ENCODE measurements at places on chromosomes 7 and 10.

DNA sequence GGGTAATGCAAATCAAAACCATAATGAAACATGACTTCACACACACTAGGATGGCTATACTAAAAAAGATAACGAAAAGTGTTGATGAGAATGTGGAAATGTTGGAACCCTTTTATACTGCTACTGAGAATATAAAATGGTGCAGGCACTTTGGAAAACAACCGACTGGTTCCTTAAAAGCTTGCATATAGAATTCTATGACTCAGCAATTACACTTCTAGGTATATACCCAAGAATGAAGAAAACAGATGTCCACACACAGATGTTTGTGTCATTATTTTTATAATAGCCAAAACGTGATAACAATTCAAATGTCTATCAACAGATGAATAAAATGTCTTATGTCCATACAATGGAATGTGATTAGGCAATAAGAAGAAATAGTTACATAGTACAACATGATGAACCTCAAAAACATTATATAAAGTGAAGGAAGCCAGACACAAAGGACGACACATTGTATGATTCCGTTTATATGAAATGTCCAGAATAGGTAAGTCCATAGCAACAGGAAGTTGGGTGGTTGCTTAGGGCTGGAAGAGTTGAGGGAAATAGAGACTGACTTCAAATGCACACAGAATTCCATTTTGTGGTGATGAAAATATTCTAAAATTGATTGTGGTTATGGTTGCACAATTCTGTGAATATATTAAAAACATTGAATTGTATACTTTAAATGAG lies 148.3 kb upstream of the PHYHIPL start:
- no peak for DNase-seq

DNA sequence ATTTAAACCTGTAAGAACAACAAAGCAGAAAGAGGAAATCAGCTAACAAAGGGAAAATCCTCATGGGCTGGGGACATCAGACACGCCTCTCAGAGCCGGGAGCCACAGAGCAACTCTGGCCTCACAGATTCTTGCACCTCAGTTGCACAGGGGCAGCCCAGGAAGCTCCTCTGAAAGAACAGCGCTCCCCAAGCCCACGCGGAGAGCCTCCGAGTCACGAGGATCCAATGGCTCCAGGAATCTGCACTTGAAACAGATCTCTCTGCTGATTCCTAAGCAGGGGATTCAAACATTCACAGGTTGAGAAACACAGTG lies 213.2 kb upstream of the MGMT start:
- no peak for DNase-seq

GRCh38 chr10:132037676-132037975 lies 28.1 kb upstream of the JAKMIP3 start:
- DNase-seq = no peak

DNA sequence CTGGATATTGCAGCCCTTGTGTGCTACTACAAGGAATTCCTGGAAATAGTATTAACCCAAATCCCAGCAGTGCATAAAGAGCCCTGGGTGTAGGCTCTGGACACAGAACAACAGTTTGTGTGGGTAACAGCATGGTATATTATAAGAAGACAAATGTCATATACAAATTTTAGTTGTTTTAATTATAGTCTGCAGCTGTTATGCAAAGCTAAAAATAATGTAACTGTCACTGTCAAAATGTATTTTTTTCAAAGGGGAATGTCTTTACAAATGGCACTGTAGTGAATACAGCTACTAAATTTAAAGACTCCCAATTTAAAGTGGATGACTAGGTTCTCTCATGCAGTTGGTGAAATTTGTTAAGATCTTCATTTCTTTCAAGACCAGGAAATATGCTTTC lies 339.0 kb downstream of the GPR37 start:
- DNase-seq = no peak

GRCh38 chr7:87517136-87517815 lies 41.8 kb upstream of the ABCB4 start:
- no peak for DNase-seq

DNA sequence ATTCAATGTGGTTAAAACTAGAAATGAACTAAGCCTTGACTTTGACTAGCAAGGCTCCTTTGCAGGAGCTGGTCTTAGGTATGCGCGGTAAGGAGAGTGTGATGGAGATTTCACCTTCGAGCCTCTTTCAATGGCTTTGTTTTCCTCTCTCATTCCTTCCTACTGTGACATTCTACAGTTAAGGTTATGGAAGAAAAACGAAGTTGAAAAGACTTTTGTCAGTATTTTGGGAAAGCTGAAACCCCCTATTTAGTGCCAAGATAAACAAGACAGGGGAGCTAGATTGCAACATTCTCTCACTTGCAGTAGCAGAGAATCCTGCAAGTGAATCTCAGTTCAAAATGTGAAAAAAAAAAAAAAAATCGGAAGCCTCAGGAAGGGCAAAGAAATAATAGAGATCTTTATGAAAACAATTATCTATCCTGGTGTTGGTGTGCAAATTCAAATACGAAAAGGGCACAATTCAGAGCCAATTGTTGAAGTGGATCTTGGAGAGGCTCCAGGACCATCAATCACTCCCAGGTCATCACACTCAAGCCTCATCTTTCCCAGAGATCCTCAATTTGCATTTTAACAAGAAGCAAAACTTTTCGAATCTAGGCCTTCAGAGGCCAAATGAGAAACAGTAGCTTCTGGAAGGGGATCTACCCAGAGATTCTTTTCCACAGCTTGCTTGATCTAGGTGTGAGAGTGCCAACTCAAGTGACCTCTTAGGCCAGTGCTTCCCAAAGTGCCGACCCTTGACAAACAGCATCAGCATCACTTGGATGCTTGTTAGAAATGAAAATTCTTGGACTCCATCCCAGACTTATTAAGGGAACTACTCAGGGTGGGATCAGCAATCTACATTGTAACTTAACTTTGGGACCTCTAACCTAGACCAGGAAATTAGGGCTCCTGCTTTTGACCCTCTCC lies 163.8 kb downstream of the INHBA start:
- no peak for DNase-seq

DNA sequence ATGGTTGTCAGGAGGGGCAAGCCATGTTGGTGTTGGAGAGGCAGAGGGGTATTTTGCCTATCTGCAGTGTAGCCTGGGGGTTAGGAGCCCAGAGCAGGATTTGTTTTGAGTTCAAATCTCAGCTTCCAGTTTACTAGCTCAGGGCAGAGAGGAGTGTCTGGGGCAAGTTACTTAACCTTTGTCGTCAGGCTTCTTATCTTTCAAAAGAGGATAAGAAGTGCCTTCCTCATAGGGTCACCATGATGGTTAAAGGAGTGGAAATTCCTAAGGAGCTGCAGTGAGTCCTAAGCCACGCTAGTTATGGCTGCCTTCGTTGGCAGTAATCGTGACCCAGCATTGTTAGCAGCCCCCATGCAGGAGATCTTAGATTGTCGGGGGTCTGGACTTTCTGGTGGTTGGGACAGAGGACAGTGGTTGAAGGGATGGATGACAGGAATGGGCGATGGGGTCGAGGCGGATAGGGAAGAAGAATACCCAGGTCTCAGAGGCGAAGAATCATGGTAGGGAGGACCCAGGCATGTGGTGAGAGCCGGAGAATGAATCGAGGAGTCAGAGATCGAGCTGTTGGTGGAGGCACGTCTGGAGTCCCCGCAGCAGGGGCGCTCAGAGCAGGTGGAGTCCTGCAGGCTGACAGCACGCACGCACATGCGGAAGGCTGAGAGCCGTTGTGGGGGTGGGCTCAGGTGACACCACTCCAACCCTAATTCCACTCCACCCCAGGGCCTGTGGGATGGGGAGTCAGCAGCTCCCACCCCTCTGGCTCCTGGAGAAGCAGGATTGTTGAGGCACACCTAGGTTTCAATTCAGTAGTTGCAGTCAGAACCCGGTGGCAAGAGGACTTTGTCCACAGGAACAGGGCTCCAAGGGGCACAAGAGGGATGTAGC lies 11.6 kb downstream of the ADCK2 start:
- no peak for DNase-seq

- DNase-seq = no peak
These were observed 563.6 kb upstream of the SEMA3D start for GRCh38 chr7:85750454-85750949.

GRCh38 chr10:70197235-70197945 lies 27.1 kb upstream of the SAR1A start:
- DNase-seq = no peak

GRCh38 chr10:117532003-117532385 lies 10.6 kb upstream of the EMX2 start:
- DNase-seq = no peak

GRCh38 chr7:150753239-150753638 lies 16.0 kb downstream of the GIMAP5 start:
- no peak for DNase-seq

GRCh38 chr10:52805414-52806285 lies 33.1 kb upstream of the MBL2 start:
- DNase-seq = no peak

Measured in activated CD4-positive, alpha-beta T cell treated with anti-CD3 and anti-CD28 coated beads for 4 hours (primary cell).